AG09309 (cell line): ENCODE measurements at places on chromosomes 2 and 18.

GRCh38 chr2:8049851-8050571, 631.8 kb upstream of the ID2 start:
- DNase-seq = no peak

DNA sequence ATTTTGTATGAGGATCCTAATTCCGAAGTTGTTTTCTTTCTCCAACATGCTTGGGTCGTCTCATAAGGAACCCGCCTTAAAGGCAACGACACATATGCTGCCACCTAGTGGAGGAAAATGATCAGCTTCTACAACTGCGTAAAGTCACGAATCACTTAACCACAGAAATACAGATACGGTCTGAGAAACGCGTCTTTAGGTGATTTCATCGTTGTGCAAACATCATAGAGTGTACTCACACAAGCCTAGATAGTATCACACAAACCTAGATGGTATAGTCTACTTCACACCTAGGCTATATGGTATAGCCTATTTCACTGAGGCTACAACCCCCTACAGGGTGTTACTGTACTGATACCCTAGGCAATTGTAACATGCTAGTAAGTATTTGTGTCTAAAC, 13.1 kb downstream of the GNLY start:
- DNase-seq = peak; percentile 70

GRCh38 chr2:31247711-31248110, 13.8 kb downstream of the EHD3 start:
- no peak for DNase-seq

DNA sequence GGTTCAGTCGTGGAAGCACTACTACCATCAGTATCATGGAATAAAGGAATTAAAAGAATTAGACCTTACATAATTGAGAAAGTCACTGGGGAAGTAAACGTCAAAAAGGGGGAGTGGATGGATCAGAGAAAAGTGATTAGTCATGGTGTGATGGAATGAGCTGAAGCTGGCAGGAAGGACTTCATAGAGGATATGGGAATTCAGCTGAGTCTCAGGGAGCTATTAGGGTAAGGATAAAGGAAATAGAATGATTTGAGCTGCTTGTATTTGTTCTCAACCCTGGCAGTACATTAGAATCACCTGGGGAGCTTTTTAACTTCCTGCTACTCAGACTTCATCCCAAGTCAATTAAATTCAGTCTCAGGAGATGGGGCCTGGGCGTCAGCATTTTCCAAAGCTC, 53.4 kb upstream of the SETBP1 start:
- DNase-seq = peak; percentile 62

- no peak for DNase-seq
These were observed 34.4 kb downstream of the VRK2 start for GRCh38 chr2:58081000-58081399.

DNA sequence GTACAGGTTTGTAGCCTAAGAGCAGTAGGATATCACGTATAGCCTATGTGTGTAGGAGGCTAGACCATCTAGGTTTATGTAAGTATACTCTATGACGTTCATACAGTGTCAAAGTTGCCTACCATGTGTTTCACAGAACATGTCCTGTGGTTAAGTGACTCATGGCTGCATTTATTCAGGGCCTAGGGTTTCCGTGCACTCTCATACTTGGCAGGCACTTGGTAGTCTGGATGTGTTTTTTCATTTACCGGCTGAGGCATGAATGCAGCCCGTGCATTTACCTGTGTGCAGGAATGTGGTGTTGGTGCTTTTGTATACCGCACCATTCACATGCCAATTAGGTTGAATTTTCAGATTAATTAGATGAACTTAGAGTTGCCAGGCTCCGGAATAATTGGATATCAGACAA, 43.4 kb downstream of the MYL12B start:
- DNase-seq = peak; percentile 89

GRCh38 chr18:58117786-58118403, 73.9 kb downstream of the NEDD4L start:
- DNase-seq = peak; percentile 51

- DNase-seq = no peak
These were observed 15.3 kb downstream of the PELI1 start for GRCh38 chr2:64128943-64129391.

- no peak for DNase-seq
These were observed 295.7 kb downstream of the AGAP1 start for GRCh38 chr2:235789552-235789951.

GRCh38 chr2:72129681-72130340, 17.9 kb downstream of the CYP26B1 start:
- no peak for DNase-seq

- DNase-seq = no peak
These were observed 306.2 kb downstream of the ALK start for GRCh38 chr2:29615183-29615582.

DNA sequence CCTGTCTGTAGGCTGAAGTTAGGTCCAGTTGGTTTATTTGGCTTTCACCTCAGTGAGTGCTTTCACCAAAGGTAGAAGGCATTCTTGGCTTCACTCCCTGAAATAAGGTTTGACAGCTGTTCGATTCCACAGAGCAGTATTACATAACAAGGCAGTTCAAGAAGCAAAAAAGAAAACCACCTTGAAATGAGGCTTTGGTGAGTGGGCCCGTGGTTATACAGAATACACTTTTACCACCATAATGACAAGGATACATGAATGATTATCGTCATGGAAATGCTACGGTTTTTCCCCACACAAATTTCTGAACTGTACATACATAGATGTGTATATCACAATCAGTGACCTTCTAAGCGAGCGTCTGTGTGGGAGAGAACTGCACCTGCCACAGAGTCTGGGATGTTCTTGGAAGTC, 80.0 kb upstream of the CHRNA1 start:
- DNase-seq = no peak

GRCh38 chr2:47225061-47225783, 70.1 kb upstream of the STPG4 start:
- peak; percentile 41 for DNase-seq

GRCh38 chr2:120735746-120736170, at the start of gene GLI2:
GLI2 (plus strand) TSS chr2:120735868; CDS start chr2:120797321, 61,453 bp downstream.
- DNase-seq = peak; percentile 57

DNA sequence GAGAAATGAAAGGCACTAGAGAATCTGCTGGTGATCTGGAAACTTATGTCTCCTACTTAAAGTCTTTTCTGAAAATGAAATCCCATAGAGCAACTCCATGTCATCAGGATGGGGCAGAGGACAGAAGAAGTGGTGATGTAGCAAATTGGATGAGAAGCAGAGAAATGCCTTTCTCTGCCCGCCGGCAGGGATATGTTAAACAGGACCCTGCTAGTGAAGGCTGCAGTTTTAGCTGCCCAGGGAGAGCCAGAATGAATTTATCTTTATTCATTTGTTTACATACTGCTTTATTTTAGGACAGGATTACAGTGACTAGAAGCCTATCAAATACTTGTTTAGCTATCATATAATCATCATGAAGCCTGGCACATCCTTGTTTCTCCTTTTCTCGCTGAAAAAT, 247.0 kb downstream of the DOK6 start:
- no peak for DNase-seq

- no peak for DNase-seq
These were observed 470.9 kb upstream of the SPHKAP start for GRCh38 chr2:228652366-228652765.

- no peak for DNase-seq
These were observed 102.9 kb downstream of the CABLES1 start for GRCh38 chr18:23238152-23238531.

DNA sequence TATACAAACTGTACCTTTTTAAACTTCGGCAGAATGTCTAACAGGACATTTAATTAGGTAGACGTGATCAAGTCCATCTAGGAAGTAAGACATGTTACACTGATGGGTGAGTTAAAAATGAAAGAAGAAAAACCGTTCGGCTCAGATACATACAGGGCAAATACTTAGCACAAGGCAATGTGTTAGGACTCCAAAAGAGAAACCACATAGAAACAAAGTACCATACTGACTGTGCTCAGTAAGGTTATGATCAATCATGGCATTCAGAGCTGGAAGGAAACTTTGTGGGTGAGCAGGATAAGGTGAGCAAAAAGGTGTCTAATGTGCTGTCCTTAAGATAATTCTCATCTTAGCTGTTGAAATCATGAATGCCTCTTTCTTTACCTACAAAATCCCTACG, 211.9 kb downstream of the STK39 start:
- no peak for DNase-seq
